Activated naive CD8-positive, alpha-beta T cell treated with anti-CD3 and anti-CD28 coated beads, Interleukin-2, amount 10 ng/mL, durations not matched to agents 7 days and 5 days (primary cell): ENCODE measurements at places on chromosomes 5 and 9. TPM values are rescaled to one million over a fixed set of nuclear protein-coding genes. Genes with fewer than 3 reads are reported as not detected.

GRCh38 chr5:45697201-45697600, 1.0 kb upstream of the HCN1 start:
- no peak for DNase-seq

DNA sequence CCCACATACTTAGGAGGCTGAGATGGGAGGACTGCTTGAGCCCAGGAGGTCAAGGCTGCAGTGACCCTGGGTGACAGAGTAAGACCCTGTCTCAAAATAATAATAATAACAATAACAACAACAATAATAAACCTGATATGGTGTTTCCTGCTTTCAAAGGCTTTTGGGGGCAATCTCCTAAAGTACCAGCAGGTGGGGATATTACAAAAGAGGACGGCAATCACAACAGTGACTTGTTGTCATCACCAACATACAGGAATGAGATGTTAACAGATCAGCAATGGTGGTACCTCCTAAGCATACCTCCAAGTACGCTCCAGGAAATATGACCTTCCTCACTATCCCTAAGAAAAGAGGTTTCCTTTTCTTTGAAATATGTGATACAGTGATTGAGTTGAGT, 91.1 kb upstream of the RNF180 start:
- DNase-seq: no peak

DNA sequence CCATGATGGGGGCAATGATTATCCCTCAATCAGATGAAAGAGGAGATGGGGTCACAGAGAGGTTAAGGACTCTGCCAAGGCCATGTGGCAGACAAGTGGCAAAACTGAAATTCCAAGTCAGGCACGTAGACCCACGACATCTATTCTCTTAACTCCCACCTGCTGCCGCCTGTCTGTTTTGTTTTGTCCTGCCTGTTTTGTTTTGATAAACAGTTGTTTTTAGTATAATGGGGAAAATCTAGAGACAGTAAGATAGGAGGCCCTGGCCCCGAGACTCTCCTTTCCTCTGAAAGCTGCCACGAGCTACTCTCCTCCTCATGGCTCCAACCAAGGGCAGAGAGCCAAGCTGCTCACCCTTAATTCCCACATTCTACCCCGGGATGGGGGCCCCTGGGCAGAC, 4.9 kb downstream of the FSTL4 start:
- no peak for DNase-seq

DNA sequence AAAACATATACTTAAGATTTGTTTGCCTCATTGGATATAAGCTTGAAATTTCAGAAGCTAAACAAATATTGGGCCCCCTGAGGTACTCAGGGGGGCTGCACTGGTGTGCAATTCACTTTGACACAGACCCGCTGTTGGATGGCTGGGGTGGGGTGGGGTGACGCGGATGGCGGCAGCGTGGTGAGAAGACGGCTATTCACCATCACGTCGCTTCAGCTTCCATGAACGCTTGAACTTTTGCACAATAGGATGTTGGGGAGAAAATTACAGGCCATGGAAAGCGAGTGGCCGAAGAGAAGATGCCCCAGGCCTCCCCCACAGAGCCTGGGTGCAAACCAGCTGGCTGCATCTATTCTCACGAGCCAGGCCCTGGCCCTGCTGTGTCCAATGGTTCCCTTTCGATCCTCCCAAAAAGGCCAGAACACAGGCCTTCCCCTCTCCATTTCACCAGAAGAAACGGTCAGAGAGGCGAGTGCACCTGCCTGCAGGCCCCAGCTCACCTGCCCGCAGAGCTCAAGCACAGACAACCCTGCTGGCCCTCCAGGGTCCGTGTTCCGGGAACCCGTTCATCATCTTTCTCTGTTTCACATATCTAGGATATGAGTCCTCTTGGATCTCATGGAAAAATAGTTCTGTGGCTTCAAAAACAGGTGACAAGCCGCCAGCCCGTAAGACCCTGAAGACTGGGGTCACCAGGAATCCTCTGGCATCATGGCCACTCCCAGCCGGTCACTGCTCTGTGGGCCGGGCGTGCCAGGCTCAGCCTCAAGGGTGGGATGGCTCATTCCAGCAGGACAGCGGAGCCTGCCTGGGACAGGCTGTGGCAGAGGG, 46.8 kb upstream of the SARDH start:
- no peak for DNase-seq

The IL9 gene
- total RNA-seq: not detected

- no peak for DNase-seq
Measured at GRCh38 chr5:74371621-74372020, 268.9 kb downstream of the ENC1 start.

The ANKRD18A gene
- 1.2 TPM for total RNA-seq

DNA sequence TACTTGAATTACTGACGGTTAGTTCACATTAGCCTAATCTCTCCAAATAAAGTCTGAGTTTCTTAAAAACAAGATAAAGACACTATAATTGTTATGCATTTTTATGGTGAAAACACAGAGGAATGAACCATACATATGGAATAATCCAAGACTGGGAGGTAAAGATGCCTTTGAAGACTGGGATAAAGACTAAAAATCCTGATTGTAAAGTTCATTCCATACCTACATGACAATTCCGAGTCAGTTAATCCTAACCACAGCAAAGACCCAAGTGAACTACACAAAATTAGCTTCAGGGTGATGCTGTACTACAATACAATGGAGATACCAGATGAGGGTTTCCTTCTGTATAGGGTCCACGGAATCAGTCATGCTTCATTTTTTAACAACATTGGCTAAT, 6.3 kb downstream of the AP3B1 start:
- DNase-seq: no peak

DNA sequence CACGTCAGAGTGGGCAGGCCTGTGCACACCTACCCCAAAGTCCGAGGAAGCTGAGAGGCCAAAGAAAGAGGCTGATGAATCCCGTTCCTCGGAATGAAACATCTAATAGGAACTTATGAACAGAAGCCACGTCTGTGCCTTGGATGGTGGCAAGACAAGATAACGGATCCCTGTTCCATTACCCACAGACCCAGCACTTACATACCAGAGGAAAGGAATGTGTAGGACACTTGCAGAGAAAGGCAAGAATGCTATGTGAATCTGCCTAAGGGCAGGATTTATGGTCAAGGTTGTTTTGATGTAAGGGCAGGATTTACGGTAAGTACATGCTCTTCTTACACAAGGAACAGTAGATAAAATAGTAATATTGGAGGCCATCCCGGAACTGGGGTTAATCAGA, 93.2 kb downstream of the WDR41 start:
- no peak for DNase-seq

The PFN3 gene
- total RNA-seq: not detected

The SLC22A4 gene
- not detected for total RNA-seq

The VCAN gene
- total RNA-seq: 0.44 TPM

- no peak for DNase-seq
Measured at GRCh38 chr5:74367934-74368333, 272.6 kb downstream of the ENC1 start.

The FANCG gene
- total RNA-seq: 109 TPM

GRCh38 chr5:93304456-93305250, 276.4 kb downstream of the NR2F1-AS1 start:
- DNase-seq: no peak
